Stimulated activated CD4-positive, alpha-beta T cell treated with anti-CD3 and anti-CD28 coated beads, Interleukin-4, amount 100 ng/mL, for 4 hours (primary cell): ENCODE measurements at places on chromosomes 12 and 14.
A peak's percentile ranks its signal among the peaks of the same experiment; 100 is the strongest.

DNA sequence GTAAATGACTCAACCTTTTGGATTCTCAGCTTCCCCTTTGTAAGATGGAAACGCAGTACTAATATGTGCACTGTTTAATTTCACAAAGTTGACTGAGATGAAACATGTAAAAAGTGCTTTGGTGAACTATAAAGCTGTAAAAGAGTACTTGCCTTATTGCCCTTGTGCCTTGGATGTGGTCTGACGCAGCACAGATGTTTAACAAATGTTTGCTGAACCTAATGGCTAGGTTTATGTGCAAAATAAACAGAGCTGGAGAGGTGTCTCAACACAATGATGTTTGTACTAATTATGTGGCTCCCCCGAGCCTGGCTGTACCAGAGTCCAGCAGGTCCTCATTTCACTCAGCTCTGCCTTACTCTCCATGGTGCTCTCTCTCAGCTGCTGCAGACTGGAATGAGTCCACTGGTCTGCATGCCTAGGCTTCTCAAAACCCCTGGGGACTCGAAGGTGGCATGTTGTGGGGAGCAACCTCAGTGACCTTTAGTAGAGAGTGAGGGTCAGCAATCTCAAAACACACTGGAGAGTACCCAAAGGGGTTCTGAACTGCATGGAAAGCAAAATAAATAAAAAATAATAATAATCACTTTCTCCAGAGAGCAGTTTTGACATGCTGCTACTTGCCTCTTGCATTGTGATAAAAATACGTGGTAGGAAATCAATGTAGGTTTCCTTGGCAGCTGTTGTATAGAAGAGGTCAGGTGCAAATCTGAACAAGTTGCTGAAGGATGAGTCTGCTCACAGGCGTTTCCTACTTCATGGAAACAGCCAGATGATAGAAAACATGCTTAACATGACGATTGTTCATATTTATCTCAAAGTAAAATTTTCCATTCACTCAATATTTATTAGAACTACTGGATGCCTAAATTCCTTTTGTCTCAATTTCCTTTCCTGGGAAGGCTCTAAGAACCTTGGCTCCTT, 8.5 kb upstream of the AMIGO2 start:
- no peak for DNase-seq

- no peak for DNase-seq
Measured at GRCh38 chr14:32011225-32011624, 65.9 kb upstream of the ARHGAP5 start.

DNA sequence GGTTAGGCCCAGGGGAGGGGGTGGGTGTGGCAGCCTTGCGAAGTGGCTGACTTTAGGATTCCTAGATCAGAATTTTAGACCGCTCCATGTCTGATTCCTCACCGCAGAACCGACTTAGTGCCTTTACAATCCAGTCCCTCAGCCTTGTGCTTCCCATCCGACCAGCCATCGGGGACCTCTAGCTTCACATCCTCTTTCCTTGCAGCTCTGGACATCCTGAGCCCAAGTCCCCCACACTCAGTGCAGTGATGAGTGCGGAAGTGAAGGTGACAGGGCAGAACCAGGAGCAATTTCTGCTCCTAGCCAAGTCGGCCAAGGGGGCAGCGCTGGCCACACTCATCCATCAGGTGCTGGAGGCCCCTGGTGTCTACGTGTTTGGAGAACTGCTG, 557 bp downstream of the COPS7A start:
- peak; percentile 10 for DNase-seq

GRCh38 chr12:113587720-113588119, 116.0 kb upstream of the LHX5 start:
- DNase-seq, result no peak

GRCh38 chr12:7624478-7624877, 41.2 kb downstream of the APOBEC1 start:
- no peak for DNase-seq

DNA sequence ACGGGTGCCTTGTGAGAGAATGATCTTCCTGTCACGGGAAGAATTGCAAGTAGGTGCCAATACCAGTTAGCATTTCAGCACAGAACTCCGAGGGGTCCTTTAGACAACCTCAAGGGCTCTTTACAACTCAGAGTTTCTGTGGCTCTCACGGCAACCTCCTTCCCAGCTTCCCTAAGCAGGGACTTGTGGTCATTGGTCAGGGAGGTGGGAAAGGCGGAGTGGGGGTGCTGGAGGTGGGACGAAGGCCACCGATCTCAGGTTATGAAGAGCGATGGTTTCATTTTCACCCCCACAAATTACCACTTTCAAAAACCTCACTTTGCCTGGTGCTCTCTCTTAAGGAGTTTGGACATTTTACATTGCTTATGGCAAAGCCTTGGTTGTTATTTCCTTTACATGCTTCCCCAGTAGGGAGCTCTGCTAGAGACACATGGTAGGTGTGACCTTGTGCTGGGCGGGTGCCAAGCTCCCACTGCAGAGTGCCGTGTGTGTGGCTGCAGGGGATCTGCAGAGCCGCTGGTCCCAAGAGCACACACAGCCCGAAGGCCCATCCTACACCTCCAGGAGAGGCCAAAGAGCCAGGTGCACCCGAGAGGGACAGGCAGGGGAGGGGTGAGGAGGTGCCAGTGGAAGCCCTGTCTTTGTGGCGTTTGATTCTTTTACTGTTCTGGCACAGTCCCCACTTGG, 21.4 kb downstream of the BCL2L14 start:
- no peak for DNase-seq

DNA sequence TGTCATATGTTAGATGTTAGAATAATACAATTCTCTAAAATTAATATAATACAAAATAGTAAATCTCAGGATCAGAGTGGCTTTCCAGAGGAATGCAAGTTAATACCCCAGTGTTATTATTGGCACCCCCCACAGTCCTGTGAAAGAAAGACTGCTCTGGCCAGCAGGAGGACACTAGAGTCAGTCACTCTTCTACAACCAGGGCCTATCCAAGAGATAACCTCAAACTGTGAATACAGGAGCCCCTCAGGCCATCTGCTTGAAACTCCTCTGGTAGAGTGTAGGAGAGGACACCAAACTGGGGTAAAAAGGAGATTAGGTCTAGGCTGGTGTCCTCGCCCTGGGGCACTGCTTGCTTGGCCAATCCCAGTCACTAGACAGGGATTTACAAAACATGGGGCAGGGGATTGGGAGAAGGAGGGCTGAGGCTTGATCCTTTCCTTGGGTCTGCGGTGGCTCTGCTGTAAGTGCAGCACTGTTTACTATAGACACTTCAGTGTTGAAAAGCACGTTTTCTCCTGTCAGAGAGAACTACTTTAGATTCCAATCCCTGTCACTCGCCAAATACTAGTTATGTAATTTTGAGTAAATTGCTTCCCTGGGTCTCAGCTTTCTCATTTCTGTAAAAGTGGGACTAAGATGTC, 44.5 kb upstream of the PTPRR start:
- DNase-seq, result no peak

- no peak for DNase-seq
Measured at GRCh38 chr12:10027311-10027710, 3.2 kb upstream of the CLEC9A start.

GRCh38 chr12:45742590-45742989, 13.1 kb downstream of the ARID2 start:
- DNase-seq, result no peak

- DNase-seq, result no peak
Measured at GRCh38 chr12:31008961-31009840, 64.5 kb upstream of the DDX11 start.

GRCh38 chr12:79645235-79645630, 45.5 kb downstream of the PAWR start:
- DNase-seq, result no peak

GRCh38 chr14:29493849-29494248, 433.8 kb downstream of the PRKD1 start:
- DNase-seq, result no peak

- DNase-seq, result no peak
Measured at GRCh38 chr14:33349871-33350270, 411.2 kb downstream of the NPAS3 start.

GRCh38 chr12:69254046-69254445, 14.7 kb downstream of the CPSF6 start:
- no peak for DNase-seq

GRCh38 chr14:79342942-79343341, 868.4 kb downstream of the DIO2 start:
- DNase-seq, result no peak

- DNase-seq, result no peak
Measured at GRCh38 chr14:101791919-101792572, 30.5 kb downstream of the PPP2R5C start.

DNA sequence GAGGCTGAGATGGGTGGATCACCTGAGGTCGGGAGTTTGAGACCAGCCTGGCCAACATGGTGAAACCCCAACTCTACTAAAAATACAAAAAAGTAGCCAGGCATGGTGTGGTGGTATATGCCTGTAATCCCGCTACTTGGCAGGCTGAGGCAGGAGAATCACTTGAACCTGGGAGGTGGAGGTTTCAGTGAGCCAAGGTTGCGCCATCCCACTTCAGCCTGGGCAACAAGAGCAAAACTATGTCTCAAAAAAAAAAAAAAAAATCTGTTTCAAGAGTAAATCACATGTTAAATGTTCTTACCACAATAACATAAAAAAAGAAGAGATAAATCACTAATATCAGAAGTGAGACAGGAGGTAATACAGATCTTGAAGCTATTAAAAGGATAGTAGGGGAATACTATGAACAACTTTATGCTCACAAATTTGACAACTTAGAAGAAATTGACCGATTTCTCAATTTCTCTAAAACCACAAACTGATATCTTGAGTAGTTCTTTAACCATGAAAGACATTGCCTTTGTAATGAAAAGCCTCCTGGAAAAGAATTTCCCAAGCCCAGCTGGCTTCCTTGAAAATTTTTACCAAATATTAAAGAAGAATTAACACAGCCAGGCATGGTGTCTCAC, 37.7 kb downstream of the TAOK3 start:
- no peak for DNase-seq

DNA sequence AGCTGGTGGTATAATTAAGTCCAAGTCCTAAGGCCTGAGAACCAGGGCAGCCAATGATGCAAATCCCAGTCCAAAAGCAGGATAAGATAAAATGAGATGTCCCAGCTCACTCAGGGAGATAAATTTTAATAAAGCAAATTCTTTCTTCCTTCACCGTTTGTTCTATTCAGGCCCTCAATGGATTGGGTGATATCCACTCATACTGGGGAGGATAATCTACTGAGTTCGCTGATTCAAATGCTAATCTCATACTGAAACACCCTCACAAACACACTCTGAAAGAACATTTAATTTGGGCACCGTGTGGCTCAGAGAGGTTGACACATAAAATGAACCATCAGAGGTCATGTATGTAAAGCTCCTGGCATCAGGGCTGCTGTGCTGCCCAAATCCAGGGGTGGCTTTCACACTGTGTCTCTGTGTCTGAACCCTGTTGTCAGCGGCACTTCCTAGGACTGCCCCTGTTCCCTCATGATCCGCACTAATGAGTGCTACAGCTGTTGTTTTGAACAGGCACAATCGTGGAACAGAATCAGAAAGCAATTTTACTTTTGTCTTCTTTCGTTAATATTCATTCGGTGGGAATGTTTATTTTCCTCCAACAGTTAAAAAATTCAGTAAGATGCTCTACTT, 428.5 kb upstream of the FBXO33 start:
- DNase-seq, result no peak

DNA sequence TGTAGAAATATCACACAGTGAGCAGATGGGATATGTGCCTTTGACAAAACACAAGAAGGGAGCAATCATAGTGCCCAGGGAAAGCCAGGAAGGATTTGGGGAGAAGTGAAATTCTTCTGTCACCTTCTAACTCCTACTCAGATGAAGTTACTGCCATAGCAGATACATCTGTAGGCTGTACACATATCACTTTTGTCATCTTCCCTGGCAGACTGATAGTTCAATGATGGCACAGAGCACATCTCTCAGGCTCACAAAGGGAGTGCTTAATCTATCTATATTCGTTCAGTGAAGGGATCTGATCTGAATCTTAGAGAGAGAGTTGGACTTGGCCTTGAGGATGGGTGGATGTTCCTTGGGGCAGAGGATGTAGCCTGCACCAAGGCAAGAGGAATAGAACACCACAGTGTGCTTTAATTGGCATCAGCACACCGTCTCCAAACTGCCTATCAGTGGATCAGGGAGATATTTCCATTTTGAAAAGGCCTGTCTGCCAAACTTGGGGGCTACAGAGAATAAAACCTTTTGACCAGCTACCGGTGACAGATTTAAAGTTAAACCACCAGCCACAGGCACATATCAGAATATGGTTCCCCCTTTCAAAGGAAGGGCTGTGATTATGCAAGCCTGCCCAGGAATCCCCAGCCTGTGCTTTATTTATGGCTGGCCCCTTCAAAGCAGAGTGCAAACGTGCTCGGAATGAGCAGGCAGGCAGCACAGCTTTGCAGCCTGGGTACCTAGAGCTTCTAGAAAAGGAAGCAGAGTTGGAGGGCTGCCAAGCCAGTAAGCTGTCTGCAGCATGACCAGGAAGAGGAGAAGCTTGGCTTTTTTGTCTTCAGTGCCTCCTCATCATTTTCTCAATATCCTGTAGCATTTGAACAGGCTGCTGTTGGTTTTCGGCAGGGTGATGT, 165.5 kb upstream of the DYRK2 start:
- DNase-seq, result peak; percentile 58

GRCh38 chr12:102964872-102965271, 7.4 kb downstream of the ASCL1 start:
- no peak for DNase-seq

DNA sequence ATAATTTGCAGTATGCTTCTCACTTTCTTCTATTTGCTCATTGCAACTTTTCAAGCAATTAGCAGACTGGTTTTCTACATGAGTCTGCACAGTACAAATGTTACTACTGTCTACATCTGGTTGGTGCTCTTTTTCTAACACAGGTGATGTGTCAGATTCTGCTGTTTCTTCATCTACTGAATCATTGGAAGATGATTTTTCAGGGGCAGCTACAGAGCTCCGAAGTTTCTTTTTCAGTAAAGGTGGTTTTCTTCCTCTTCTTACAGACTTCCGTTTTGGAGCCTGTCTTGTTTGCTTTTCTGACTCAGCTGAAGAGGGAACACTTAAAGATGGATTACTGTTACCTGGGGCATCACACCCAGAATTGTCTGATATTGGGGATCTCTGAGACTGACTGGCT, 62.1 kb downstream of the SCAF11 start:
- DNase-seq, result no peak
